ENCODE measurements at places on chromosomes 2 and 18.

DNA sequence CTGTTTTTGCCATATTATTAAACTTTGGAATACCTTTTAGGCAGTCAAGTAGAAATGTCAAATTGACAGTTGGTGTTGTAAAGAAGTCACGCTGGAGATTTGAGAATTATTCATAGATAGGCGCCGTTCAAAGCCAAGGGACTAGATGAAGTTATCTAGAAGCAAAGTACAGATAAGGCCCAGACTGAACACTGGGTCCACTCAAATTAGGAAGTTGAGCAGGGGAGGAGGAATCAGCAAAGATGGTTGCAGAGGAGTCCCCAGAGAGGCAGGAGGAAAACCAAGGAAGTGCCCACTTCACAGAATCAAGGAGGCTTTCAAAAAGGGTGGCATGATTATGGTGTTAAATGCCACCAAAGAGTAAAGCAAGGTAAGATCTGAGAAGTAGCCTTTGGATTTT is 9.6 kb upstream of the ALS2 start:
- DNase-seq: no peak

GRCh38 chr2:151476287-151476686 is 66.6 kb downstream of the RIF1 start:
- DNase-seq: no peak

DNA sequence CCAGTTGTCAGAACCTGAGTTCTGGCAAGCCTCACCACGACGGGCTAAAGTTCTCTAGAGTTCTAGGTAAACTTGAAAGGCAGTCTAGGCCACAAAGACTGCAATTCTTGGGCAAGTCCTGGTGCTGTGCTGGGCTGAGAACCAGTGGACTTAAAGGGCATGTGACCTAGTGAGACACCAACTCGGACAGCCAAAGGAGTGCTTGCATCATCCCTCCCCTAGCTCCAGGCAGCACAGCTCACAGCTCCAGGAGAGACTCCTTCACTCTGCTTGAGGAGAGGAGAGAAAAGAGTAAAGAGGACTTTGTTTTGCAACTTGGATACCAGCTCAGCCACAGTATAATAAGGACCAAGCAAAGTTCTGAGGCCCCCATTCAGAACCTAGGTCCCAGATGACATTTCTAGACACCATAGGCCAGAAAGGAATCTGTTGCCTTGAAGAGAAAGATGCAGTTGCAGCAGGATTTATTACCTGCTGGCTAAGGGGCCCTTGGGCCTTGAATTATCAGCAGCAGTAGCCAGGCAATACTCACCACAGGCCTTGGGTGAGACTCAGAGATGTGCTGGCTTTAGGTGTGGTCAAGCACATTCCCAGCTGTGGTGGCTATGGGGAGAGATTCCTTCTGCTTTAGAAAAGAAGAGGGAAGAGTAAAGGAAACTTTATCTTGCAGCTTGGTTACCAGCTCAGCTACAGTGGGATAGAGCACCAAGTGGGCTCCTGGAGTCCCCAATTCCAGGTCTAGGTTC is 51.8 kb downstream of the UPP2 start:
- DNase-seq: no peak

GRCh38 chr2:104163611-104164130 is 690.2 kb upstream of the POU3F3 start:
- no peak for DNase-seq

DNA sequence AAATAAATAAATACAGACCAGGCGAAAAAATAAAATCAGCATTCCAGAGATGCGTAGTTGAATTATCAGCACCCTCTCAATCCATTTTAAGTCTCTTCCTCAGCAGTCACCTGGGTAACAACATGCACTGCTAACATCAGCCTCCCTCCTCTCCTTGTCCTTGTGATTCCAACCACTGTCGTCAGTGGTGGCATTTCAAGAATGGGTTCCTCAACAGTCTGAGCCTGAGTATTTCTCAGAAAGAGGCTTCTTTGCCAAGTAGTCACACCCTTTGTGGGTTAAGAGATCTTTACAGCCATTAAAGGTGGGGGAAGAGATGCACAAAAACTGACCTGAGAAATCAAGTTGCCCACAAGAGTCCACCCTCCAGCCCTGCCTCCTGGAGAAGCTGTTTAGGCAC is 39.0 kb downstream of the NOL10 start:
- DNase-seq: no peak

DNA sequence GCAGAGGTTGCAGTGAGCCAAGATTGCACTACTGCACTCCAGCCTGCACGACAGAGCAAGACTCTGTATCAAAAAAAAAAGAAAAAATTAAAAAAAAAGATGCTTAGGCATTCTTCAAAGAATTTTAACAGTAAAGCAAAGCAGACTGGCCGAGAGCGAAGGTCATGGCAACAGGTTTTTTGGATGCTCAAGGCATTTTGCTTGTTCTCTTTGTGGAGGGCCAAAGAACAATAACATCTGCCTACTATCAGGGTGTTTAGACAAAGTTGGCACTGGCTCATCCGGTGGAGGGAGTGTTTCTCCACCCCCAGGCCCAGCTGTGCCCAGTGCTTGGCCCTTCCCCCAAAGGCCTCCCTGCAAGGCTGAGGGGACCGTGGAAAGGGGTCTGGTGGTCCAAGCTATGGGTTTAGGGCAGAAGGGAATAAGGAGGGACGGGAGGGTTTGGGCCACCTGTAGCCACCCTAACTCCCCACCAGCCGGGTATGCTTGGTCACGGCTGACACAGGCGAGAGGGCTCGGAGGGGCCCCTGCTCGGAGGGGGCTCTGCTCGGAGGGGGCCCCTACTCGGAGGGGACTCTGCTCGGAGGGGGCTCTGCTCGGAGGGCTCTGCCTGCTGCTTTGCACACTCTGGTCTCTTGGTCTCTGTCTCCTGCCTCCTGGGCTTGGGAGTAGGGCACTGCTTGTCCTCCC is 26.7 kb upstream of the ALLC start:
- no peak for DNase-seq

DNA sequence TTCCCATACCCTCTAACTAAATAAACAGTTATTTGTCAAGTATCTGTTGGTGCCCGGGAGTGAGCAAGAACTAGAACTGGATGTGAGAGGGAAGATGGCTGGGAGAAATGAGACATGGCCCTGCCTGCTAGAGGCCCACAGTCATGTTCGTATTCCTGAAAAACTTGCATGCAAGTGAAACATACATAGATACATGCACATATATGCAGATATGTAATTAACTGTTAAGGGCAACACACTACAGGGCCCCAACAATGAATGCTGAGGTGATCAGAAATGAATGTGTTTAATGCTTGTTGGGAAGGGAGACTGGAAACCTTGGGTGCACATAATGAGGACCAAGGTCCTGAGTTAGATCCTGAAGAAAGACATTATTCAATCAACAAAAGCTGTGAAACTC is 49.8 kb downstream of the ADD2 start:
- DNase-seq: no peak

- no peak for DNase-seq
Measured at GRCh38 chr2:5036256-5036655, 655.9 kb upstream of the SOX11 start.

DNA sequence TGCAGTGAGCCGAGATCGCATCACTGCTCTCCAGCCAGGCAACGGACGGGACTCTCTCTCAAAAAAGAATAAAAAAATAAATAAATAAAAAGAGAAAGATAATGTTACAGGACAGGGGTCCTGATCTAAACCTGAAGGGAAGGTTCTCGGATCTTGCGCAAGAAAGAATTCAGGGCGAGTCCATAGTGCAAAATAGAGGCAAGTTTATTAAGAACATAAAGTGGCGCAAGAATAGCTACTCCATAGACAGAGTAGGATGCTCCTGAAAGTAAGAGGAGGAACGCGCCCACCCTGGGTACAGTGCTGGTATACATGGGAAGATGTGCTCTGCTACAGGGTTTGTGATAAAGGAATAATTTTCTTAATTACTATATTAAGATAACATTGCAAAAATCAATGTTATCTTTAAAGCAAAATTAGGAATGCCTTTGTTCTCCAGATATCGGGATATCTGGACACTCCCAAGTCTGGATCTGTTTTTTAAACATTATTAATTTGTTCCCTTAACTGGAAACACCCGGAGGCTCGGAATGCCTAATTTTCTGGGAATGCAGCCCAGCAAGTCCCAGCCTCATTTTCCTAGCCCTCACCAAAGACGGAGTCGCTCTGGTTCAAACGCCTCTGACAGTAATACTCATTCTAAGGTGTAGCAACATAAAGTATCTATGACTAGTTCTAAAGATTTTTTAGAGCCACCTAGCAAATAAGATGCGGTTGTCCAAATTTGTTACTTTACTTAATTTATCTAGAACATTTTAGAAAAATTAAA is 38.8 kb downstream of the ACSL3 start:
- no peak for DNase-seq

DNA sequence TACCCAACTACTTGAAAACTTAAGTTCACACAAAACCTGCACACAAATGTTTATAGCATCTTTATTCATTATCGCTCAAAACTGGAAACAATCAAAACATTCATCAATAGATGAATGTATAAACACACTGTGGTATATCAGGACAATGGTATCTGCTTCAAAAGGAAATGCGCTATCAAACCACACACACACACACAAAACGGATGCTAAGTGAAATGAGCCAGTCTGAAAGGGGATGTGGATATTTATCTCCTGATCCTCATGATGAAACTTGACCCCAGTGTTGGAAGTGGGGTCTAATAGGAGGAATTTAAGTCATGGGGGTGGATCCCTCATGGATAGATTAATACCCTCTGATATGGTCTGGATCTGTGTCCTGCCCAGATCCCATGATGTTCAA is 22.0 kb downstream of the PDCL3 start:
- no peak for DNase-seq

GRCh38 chr2:46382331-46383112 is 85.3 kb downstream of the EPAS1 start:
- DNase-seq: no peak

DNA sequence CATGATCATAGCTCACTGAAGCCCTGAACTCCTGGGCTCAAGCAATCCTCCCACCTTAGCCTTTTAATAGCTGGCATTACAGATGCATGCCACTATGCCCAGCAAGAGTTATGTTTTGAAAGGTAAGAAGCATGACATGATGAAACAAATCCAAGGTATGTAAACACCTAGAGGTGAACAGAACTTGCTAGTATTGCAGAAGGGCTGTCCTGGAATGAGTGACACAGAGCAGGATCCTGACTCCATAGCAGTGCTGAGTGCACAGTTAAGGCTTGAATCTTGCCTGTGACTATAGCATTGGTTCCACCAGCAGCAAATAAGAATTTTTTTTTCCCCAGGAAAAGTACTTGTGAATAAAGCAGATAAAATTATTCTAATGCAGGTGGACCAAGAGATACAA is 309.5 kb downstream of the PIK3C3 start:
- DNase-seq: no peak

GRCh38 chr18:76495435-76496193 is 572 bp upstream of the ZNF516 start:
- DNase-seq: no peak

GRCh38 chr18:10727477-10727876 is 201.7 kb downstream of the NAPG start:
- DNase-seq: no peak

DNA sequence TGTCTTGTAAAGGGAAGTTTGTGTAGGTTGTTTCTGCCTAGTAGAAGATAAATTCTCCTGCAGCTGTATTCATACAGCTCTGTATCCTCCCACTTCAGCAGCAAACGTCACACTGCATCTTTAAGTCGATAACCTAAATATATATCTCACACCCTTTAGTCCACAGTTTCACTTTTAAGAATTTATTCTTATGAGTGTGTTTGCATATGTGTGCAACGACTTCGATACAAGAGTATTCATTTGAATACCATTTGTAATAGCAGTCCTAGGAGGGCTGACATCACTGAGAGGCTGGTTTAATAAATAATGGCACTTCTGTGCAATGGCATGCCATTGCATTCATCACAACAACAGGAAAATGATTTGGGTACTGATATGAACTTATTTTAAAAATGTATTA is 63.8 kb upstream of the MSH6 start:
- DNase-seq: no peak

DNA sequence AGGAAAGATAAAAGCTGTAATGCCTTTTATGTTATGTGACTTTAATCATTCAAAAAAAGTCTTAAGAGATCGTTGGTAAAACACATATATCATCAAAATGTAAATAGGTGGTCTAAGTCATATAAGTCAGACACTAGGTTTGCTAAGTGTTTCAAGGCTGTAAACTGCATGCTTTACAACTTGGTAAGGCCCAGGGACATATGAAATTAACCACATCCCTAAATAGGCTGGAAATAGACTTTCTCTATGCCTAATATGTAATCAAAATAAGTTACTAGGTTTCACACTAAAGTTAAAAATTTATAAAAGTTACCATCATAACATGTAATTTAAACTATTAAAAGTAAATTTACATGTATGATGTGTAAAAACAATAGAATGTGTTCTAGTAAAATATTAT is 946.3 kb upstream of the LRATD1 start:
- no peak for DNase-seq

GRCh38 chr2:140892911-140893637 is 1237.7 kb downstream of the LRP1B start:
- no peak for DNase-seq

- no peak for DNase-seq
Measured at GRCh38 chr2:191247381-191248057, 2.3 kb downstream of the MYO1B start.

GRCh38 chr2:137420744-137421143 is 543.5 kb upstream of the HNMT start:
- no peak for DNase-seq

- no peak for DNase-seq
Measured at GRCh38 chr2:204313256-204313655, 232.0 kb upstream of the PARD3B start.

DNA sequence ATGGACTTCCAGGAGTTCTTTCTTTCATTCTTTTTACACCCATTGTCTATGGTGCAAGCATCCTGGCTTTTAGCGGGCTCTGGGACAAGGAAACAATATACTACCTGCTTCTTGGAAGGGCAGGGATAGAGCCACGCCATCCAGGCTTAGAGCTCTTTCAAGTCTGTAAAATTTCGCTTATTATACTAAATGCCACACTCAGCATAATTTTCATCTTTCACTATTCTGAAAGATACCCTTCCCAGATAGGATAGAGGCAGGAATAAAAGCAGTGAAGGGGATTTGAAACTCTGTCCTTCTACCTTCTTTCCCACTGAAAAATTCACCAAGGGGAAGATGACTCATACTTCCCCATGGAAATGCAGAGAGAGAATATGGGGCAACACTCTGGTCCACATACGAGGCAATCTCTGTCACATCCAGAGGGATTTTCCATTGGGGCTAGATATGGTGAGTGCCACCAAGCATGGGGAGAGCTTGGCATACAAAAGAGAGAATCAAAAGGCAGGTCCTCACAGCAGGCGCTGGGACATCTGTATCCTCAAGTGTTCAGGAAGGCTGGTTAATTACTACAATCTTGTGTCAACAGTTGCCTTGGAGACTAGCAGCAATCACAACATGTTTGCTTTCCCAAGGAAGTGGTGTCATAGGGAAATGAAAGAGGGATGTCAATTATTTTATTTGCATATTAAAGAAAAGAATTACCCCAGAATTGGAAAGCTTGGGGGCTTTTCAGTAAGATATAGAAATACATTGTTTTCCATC is 127.6 kb downstream of the TDRD15 start:
- no peak for DNase-seq

GRCh38 chr2:64359171-64359891 is 94.6 kb upstream of the LGALSL start:
- DNase-seq: no peak

- no peak for DNase-seq
Measured at GRCh38 chr2:218832520-218832919, 917 bp upstream of the PRKAG3 start.
